ENCODE measurements at places on chromosomes 6 and 20.
A peak's percentile ranks its signal among the peaks of the same experiment; 100 is the strongest.

DNA sequence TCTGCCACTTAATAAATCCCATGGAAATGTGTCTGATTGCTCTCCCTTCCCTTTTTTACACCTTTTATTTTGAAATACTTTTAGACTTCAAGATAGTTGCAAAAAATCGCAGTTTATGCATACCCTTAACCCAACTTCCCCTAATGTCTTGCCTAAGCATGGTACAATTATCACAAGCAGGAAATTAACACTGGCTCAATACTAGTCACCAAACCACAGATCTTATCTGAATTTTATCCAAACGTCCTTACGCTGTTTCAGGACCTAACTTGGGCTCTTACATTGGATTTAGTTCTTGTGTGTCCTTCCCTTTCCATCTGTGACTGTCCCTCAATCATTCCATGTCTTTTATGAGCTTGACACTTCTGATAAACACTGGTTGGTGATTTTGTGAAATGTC lies 146.3 kb downstream of the ZNF217 start:
- no peak for DNase-seq

DNA sequence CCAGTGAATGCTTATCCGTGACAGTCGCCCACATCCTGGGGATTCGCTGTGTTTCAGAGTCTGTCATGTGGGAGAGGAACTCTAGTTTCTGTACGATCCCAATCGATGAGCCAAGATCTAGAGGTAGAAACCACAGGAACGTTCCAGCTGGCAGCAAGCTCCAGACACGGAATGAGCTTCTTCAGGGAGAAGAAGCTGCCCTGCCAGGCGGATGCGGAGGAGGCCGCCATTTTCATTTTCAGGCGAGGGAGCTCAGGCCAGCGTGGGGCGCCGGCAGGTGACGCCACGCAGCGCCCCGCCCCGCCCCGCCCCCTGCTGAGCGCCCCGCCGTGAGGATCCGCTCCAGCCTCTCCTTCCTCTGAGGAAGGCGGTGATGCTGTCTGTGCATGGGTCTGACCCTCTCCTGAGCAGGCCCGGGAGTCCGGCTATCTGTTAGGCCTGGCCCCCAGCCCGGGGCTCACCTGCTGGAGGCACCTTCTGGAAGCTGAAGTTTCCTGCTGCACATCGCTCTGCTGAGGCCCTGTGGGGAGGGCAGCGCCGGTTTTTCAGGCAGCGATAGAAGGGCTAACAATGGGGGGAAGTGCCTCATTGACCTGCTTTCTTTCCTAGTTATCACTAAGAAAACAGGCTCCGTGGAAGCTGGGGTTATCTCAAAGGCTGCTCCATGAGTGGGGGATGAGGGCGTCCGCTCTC lies 147.5 kb downstream of the ERMARD start:
- DNase-seq = no peak

DNA sequence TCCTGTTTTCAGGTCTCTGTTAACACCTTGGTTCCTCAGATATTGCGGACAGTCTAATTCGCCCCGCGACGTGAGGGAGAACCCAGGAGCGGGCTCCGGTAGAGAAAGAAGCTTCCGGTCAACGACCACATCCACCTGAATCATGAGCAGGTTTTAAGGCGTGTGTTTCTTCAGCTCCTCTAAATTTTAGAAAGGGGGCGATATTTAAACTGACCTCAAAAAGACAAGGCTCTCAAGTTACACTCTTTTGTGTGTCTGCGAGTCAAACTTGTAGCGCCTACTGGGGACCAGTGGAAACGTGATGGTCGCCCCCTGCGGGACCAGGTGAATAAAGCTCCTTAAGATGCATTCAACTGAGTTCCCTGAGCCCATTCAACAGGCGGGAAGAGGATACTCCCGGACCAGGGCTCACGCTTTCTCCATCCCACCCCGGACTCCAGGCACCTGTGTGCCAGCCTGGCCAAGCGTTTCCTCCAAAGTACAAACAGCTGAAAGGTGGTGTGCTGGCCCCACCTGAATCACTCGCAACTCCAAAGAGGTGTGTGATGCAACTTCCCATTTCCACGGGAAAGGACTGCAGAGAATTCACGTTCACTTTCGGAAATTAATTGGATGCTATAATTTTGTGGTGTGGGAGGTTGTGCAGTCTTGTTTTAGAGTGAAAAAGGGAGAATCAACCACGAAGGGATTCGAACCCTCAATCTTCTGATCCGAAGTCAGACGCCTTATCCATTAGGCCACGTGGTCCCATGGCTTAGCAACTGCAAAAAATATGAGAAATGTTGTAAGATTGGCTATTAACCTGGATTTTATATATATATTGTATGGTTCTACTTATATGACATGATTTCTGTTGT lies 17.0 kb downstream of the GPX5 start:
- peak; percentile 84 for DNase-seq

DNA sequence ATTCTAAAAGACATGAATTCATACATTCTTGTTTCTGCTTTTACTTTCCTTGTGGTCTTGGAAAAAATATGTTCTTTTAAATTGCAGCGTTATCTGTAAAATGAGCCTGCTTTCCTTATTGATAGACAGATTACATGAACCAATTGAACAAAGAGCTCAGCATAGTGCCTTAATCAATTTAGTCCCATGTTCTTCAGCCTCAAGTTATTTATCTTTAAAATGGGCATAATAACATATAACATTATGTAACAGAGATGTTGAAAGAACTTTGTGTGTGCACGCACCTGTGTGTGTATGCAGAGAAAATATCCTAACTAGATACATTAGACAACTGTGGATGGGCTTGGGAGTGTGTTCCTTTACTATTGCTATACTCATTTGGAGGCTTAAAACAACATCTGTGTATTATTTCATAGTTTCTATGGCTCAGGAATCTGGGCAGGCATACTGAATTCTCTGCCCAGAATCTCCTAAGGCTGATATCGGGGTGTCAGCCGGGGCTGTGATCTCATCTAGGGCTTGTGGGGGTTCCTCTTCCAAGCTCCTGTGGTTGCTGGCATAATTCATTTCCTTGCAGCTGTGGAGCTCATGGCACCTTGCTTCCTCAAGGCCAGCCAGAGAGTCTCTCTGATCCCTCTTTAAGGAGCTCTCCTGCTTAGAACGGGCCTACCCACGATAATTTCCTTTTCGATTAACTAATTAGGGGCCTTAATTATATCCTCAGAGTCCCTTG lies 194.1 kb downstream of the ARID1B start:
- DNase-seq = no peak

DNA sequence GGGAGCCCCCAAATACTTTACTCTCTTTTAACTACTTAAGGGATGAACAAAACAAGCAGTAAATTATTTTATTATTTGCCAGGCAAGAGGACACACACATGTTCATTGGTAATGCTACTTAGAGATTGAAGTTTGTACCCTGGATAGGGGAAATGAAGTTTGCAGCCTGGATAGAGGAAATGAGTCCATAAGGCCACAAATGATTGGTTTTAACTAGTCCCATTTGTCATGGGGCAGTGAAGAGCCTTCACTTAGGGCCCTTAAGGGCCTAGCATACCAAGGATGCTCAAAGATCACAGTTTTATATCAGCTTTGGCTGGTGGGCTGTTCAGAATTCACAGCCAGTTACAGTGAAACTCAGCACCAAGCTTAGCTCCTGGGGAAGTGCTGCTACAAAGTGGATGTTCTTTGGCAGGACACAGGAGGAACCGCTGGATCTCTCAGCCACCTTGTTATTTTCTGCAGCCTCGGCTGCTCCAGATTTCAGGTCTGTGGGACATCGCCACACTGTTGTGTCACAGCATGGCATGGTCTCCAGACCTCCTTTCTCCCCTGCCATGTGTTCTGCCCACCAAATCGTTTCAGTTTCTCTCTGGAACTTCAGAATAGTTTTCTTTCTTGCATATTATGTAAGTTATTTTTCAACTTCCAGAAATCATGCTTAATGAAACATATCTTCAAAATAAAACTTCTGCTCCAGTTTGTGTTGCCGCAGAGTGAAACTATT lies 41.8 kb downstream of the NCOA7 start:
- peak; percentile 54 for DNase-seq

- DNase-seq = no peak
Observed at GRCh38 chr20:821046-821730, 12.3 kb upstream of the FAM110A start.

DNA sequence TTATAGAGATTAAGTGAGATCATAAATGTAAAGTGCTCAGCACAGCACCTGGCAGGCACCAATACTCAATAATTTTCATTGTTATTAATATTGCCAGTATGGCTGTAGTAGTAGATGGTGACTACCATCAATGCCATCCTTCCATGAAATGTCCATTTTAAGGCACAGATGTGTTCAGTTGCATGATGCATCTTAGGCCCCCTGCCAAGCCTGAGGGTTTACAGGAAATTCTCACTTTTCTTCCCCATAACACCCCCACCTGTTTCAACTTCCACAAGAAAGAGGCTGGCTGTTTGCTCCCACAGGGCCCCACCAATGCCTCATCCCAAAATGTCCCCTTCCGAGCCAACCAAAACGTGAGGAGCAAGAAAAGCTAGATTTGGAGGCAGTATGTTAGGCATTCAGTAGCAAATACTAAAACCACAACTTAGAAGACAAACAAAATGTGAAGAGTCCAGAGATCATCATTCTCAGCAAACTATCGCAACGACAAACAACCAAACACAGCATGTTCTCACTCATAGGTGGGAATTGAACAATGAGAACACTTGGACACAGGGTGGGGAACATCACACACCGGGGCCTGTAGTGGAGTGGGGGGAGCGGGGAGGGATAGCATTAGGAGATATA lies 110.6 kb upstream of the NHSL1 start:
- DNase-seq = no peak

DNA sequence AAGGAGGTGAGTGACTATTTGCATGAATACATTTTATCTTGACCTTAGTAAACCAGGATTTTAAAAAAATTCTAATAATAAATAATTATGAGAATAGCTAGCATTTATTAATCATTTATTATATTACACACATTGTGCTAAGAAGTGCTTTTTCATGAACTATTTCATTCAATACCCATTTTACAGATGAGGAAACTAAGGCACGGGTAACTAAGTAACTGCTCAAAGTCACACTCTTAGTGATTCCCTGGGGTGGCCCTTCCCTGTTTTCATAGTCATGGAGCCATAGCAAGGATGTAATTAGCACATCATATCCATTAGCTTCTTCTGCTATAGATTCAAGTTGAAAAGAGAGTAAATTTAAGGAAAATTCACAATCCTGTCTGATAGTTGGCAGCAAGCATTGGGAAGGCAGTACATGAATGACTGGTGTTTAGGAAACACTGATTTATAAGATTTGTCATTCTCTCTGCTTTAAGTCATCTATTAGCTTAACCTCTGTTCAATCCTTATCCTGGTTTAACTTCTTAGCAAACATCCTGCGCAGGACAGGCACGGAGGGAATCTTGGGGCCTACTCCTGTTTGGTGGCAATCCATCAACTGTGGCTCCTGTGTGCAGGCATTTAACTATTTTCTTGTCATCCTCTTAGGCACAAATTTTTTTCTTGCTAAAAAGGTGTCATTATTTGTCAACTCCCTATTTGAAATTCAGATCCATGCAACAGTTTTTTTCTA lies 68.3 kb downstream of the RIN2 start:
- DNase-seq = no peak

GRCh38 chr6:118869350-118869749 lies 24.6 kb upstream of the ASF1A start:
- DNase-seq = no peak

- peak; percentile 65 for DNase-seq
Observed at GRCh38 chr6:154230910-154231595, 125.5 kb downstream of the IPCEF1 start.

GRCh38 chr20:60238992-60239660 lies 280.9 kb downstream of the CDH26 start:
- no peak for DNase-seq

- DNase-seq = no peak
Observed at GRCh38 chr6:16670617-16671051, 90.6 kb downstream of the ATXN1 start.

DNA sequence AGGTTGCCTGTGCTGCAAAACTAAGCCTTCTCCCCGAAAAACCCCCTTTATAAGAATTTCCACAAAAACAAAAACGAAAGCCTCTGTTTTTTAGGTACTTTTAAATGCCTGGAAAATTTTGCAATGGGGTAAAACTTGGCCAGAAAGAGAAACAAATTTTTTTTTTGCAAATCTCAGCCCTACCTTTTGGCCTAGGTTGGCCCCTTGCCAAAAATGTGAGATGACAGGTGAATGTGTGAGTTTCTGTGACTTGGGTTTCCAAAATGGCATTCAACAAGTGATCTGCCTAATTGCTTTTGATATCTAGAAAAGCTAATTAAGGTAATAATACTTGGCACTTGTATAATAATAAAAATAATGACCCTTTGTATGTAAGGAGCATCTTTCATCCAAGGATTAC lies 48.4 kb downstream of the MAFB start:
- no peak for DNase-seq

GRCh38 chr6:3594201-3594600 lies 137.4 kb upstream of the SLC22A23 start:
- no peak for DNase-seq

GRCh38 chr20:20412750-20413149 lies 44.8 kb downstream of the INSM1 start:
- no peak for DNase-seq

DNA sequence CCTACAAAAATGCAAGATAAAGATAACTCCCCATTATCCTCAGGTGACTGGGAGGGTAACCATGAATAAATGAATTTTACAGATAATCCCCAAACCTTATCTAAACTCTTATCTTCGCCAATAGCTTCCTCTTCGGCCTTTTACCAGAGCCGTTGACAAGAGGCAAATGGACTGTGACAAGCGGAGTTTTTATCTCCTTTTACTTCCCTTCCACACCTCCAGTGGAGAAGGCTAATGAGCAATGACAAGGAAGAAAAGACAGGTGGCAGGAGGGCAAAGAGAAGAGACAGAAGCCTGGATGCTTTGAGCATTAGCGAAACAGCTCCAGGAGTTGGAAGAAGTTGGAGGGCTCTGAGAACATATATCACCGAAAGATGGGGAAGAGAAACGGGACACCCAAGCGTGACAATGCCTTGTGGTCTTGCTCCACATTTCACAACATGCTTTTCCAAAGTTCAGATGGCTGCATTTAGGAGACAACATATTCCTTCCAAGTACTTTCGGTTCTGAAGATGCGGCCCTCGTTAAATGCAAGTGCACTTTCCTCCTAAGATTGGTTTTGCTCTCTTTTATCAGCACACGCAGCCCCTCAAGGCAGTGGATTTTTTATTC lies 69.2 kb downstream of the PRDM1 start:
- no peak for DNase-seq

- no peak for DNase-seq
Observed at GRCh38 chr6:16511040-16511660, 250.1 kb downstream of the ATXN1 start.
